Central memory CD4-positive, alpha-beta T cell (primary cell): ENCODE measurements at places on chromosomes 1 and 21.
A peak's percentile ranks its signal among the peaks of the same experiment; 100 is the strongest.

GRCh38 chr1:201369209-201369608, 8.3 kb downstream of the TNNT2 start:
- no peak for DNase-seq

DNA sequence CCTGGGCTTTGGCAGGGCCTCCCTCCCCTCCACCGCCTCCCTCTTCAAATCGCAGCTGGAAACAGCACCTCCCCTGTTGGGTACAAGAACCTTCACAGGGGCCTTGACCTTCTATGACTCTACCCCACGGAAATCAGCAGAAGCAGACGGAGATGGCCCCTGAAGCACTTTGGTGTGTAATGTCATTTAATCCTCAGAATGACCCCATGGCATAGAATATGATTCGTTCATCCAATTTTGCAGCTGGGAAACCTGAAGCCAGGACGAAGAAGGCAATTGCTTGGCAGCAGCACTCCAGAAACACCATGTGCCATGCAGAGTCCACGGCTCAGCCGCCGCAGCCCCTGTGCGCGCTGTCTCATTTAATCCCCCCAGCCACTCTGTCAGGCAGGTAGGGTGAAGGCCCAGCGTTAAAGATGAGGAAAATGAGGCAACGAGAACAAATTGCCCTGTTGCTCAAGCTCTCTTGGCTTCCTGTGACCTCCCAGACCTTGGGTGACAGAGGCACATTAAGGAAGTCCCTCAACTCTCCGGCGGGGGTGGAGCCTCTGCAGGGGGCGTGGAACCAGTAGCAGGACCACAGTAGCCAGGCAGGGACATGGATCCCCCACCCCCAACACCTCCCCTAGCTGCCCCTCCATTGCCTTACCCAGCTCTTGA, 25.8 kb upstream of the LAPTM5 start:
- DNase-seq, result no peak

DNA sequence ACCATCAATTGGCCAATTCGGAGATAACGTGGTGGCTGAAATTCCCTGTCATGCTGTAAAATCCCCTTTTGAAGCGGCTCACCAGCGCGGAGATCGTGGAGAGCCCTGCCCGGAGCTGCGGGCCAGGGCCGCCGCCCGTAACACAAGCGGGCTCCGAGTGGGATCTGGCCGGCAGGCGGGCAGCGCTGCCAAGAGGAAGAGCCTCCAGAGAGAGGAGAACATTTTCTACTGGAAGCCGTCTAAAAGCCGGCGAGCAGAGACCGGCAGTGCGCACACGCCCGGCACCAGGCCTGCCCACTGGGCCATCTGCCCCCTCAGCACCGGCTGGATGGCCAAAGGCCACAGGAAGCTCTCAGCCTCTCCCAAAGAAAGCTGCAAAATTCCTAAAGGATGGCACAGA, 15.5 kb downstream of the SSBP3 start:
- DNase-seq, result no peak

DNA sequence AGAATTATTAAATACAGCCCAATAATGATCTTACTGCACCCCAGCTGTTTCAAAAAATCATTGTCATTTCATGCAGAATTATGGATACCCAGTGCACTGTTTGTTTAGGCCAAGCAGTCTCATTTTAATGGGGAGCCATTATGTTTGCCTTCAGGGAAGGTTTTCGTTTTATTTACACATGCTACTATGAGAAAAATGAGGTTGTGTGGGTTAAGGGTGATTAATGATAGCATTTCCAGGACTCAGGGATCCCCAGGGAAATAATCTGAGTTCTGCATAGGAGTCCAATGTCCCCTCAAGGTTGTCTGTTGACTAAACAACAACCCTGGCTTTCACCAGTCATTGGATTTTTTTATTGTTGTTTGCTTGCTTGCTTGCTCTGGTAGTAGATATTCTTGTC, 71.0 kb upstream of the ZP4 start:
- no peak for DNase-seq

GRCh38 chr1:11537854-11538591, 59.1 kb downstream of the DISP3 start:
- no peak for DNase-seq

GRCh38 chr21:33374450-33375096, 28.6 kb upstream of the IFNGR2 start:
- DNase-seq, result peak; percentile 43

DNA sequence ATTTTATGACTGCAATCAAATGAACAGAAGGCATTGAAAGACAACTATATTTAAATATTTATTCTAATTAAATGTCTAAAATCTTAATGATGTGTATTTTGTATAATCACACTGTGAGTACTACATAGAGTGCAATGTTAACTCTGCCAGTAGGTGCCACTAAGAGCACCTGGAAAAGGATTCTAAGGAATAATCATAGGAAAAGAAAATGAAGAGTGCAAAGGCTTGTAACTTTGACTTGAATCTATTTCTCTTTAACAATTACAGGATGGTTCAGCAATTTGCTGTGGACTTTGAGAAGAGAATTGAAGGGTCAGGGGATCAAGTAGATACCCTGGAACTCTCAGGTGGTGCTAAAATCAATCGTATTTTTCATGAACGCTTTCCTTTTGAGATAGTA, 200.4 kb downstream of the DNM3 start:
- DNase-seq, result no peak

DNA sequence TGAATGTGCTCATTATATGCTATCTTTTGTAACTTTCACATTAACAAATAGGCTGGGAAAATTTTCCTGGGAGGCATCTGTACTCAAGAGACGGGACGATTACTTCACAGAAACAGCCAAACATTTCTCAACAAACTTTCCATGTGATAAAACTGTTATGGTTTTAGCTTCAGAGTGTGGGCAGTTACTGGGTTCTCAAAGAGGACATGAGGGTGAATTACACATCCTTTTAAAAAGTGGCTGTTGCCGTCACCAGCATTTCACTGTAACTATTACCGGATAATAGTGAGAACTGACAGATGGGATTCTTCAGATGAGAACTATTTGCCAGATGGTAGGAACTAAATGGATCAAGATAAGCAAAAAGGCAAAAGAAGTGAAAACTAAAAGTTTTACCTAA, 109.1 kb downstream of the APP start:
- DNase-seq, result no peak

- DNase-seq, result peak; percentile 55
Observed at GRCh38 chr1:168535536-168535935, 8.3 kb downstream of the XCL2 start.

GRCh38 chr1:109977657-109978378, 6.7 kb upstream of the AHCYL1 start:
- no peak for DNase-seq

DNA sequence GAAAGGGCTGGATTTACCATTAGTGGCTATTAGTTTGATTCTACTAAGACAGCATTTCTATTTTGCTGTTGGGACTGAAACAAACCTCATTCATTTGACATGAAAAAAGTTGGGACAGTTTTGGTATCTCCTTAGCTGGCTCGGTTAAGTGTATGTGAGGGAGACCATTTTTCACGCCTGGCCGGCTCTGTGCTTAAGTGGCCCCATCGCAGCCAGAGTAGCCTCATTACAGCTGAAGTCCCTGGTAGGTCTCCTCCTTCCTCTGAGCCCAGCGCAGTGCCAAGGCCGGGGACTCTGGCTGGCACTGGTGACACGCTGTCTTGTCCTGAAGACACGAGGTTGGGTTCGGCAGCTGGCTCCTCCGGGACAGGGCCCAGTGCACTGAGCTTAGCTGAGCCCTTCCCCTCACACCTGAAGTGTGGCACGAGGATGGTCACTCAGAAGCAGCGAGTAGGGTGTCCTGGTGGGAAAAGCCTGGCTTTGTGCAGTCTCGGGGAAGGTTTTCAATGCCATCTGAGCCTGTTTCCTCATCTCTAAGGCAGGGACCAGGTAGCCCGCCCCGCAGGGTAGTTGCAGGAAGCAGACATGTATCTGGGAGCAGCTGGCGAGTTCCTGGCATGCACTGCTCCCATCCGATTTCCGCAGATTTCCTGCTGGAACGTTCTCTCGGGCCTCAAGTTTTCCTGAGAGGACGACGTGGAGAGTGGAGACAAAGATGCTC, 196.5 kb downstream of the DYRK1A start:
- no peak for DNase-seq

DNA sequence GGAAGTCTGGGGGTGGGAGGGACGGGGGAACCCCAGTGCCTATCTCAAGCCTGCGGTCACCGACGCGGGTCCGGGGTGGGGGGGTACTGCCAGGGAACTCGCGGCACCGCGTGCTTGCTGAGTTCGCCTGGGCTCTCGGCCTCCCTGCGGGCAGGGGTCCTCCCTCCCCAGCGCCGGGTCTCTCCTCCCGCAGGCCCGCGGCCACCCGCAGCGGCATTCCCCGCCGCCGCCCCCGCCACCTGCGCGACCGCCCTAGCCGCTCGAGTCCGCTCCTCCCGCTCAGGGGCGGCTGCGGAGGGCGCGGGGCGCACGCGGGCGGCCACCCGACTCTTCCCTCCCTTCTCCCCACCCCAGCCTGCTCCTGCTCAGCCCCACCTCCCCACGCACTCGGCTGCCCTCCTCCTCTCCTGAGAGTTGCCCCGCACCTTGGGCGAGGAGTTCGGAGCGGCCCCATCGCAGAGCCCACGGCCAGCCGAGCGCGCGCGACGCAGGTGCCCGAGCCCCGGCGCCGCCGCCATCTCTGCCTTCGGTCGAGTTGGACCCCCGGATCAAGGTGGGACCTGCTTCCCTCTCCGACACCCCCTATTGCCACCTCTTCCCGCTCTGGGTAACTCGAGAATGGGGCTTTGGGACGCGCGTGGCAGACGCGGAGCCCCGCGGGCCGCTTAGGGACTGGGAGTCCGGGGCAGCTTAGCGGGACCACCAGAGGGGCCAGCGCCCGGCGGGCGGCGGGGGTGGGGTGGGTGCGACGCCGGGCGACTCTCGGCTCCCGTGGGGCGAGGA, 105.0 kb downstream of the LEPR start:
- DNase-seq, result no peak

- no peak for DNase-seq
Observed at GRCh38 chr1:21608798-21609197, 60.4 kb downstream of the RAP1GAP start.

GRCh38 chr1:153805886-153806719, 30.9 kb downstream of the SLC27A3 start:
- DNase-seq, result no peak

DNA sequence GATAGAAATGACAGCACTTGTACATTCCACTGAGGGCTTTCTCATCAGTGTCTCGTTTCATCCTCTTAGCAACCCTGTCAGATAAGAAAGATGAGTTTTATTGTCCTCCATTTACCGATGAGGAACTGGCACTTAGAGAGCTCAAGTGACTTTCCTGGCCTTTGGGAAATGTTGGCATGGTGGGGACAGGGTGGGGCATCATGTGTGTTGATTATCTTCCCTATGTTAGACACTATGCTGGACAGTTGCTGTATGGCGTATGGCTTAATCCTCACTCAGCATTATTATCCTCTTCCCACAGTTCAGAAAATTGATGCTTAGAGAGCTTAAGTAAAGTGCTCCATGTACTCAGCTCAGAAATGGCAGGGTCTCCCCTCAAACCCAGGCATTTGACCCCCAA, 163.2 kb downstream of the CAMTA1 start:
- no peak for DNase-seq

DNA sequence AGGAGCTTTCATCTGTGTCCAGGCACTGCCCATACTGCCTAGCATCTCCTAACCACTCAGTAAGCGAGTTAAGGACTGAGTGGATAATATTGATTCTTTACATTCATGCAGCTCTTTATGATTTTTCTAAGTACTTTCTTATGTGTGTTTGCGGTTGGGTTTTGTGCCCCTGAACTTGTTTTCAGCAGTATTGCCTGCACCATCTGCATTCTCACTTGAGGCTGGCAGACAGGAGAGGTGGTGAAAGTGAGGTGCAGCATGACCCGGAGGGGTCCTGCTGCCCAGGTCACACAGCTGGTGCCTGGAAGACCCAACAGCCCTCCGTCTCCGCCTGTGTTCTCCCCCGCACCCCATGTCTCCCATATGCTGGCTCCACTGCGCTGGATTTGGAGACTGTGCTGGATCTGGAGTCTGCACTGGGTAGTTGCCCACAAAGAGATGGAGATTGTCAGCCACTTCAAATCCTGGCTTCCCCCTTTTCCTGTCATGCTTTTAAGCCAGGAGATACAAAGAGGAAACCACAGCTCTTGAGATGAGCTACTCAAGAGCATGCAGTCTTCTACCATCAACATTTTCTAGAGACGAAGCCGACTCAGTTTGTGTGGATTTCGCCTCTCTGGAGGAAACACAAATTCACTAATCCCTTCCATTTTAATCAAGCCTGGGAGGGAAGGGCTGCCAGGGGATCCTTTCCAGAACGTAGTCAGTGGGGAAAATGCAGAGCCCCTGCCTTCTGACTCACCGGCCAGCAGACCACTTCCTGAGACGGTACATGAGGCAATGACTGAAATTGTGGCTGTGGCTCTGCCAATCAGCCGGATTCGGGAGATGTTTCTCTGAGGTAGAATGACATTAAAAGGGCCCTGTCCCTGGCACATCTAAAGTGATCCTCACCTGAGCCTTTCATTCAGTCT, 71.7 kb upstream of the ANGPTL1 start:
- no peak for DNase-seq

DNA sequence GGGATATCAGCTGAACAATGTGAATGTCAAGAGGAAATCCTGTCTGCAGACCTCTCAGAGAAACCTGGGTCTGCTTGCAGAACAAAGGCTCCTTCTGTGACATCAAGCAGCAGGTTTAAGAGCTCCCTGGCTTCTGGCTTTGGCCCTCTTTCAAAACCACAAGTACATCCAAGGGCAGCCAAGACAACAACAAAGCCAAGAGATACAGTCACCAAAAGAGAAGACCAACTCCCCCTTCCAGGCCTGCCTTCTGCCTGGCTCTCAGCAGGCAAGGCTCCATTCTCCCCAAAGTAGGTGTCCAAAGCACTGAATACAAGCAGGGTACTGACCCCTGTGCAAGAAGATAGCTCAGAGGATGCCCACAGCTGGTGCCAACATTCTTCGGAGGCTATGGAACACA, 11.5 kb downstream of the BCAR3 start:
- DNase-seq, result no peak

- DNase-seq, result no peak
Observed at GRCh38 chr1:26727476-26727875, 31.7 kb downstream of the ARID1A start.

DNA sequence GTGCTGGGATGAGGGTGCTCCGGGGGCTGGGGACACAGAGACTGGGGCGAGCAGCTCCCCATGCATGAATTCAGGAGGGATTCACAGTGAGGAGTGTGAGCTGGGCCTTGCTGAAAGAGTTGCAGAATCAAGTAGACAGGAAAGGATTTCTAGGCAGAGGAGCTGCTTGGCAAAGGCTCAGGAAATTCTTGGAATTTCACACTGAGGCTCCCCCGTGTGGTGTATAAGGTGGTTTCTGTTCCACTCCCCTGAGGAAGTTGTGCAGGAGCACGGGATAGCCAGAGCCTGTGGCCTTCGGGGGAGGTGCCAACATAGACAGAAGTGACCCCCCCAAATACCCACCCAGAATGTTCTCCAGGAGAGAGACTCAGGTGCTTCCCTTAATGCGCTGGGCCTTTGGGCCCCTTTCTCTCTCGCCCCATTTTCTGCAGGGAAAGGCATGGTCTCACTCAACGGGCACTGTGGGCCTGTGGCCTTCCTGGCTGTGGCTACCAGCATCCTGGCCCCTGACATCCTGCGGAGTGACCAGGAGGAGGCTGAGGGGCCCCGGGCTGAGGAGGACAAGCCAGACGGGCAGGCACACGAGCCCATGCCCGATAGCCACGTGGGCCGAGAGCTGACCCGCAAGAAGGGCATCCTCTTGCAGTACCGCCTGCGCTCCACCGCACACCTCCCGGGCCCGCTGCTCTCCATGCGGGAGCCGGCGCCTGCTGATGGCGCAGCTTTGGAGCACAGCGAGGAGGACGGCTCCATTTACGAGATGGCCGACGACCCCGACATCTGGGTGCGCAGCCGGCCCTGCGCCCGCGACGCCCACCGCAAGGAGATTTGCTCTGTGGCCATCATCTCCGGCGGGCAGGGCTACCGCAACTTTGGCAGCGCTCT, 58.5 kb upstream of the ACTL8 start:
- DNase-seq, result no peak

- DNase-seq, result no peak
Observed at GRCh38 chr1:107941531-107941930, 23.4 kb downstream of the VAV3 start.
